Activated naive CD4-positive, alpha-beta T cell treated with anti-CD3 and anti-CD28 coated beads, Interleukin-2, amount 50 U/mL, for 72 hours (primary cell): ENCODE measurements at places on chromosomes 7 and 10. TPM values are rescaled to one million over a fixed set of nuclear protein-coding genes. Genes with fewer than 3 reads are reported as not detected.

DNA sequence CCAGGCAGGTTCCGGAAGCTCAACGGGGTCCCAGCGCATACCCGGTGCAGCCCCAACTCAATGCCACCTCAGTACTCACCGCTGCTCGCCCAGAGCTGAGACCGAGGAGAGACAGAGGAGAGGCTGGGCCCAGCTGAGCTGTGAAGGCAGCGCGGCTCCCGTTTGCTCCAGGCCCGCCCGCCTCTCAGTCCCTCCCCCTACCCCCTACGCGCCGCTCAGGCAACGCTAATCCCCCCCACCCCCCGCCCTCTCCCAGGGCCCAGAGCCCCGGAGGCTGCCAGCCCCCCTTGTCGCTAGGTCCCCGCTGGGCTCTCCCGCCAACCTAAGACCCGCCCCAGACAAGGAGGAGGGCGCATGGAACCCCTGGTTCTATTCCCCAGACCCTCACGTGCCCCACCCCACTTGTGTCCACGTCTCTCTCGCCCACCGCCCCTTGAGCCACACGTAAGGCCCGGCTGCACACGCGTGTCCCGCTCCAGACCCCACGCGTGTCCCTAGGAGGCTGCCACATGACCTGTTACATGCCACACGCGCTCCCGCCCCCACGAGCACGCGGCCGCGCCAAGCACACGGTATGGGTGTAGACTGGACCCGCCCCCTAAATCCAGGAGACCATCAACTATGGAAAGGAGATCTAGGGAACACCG lies at the start of gene PSD:
Gene PSD (minus strand): TSS at position 164 of the 647 bp plus-strand sequence. CDS start 1,747 bp downstream, outside the sequence.
- no peak for DNase-seq

DNA sequence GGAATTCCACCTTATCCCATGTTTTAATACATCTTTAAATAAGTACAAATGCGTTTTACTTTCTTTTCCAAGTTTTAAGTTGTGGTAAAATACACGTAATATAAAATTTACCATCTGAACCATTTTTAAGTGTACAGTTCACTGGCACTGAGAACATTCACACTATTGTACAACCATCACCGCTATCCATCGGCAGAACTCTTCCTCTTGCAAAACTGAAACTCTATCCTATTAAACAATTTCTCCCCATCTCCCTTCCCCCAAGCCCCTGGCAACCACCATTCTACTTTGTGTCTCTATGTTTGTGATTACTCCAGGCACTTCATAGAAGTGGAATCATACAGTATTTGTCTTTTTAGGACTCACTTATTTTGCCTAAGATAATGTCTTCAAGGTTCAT lies 33.8 kb downstream of the HIP1 start:
- DNase-seq = no peak

DNA sequence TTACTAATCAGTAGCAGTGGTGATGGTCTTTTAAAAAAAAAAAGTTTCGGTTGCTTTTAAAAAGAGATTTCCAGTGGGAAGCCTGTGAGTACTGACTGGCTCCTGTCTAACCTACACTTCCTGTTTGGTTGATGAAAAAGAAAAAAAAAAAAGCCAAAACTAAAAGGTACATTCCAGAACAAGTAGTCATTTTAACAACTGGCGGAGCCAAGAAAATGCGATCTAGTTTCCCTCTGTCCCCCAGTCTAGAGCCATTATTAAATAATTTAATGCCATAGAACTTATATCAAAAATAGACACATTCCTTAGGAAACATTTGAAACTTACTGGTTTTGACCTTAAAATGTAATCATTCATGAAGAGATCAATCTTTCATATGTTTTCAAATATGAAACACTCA lies 254.2 kb upstream of the C7orf33 start:
- no peak for DNase-seq

GRCh38 chr7:113015034-113015645 lies 71.5 kb downstream of the GPR85 start:
- DNase-seq = no peak

- DNase-seq = no peak
Observed at GRCh38 chr10:28878236-28878970, 201.1 kb downstream of the BAMBI start.

- DNase-seq = no peak
Observed at GRCh38 chr10:34181553-34182300, 633.4 kb downstream of the PARD3 start.

Gene ANKRD61
- 0.33 TPM for total RNA-seq

Gene PTN
- total RNA-seq = not detected

Gene MOGAT3
- total RNA-seq = not detected

Gene UPK3BL1
- 38.5 TPM for total RNA-seq
